ENCODE measurements at places on chromosomes 3 and 15. TPM values are rescaled to one million over a fixed set of nuclear protein-coding genes. Genes with fewer than 3 reads are reported as not detected.

MUC20 gene
- total RNA-seq, result 12.5 TPM

SOX14 gene
- not detected for total RNA-seq

GRCh38 chr3:139934613-139935015 is 371 bp upstream of the CLSTN2 start:
- DNase-seq, result no peak

PSTPIP1 gene
- total RNA-seq, result 225 TPM

DNA sequence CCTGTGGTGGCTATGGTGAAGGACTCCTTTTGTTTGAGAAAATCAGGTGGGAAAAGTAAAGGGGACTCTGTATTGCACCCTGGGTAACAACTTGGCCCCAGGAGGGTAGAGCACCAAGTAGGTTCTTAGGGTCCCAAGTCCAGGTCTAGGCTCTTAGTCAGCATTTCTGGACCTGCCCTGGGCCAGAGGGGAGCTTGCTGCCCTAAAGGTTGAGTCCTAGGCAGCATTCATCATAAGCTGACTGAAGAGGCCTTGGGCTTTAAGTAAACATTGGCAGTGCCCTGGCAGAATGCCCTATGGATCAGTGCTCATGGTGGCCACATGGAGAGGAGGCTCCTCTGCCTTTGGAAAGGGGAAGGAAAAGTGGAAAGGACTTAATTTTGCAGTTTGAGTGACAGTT is 268.5 kb upstream of the CTNNB1 start:
- no peak for DNase-seq

GRCh38 chr3:36525115-36525801 is 145.0 kb downstream of the STAC start:
- no peak for DNase-seq

GRCh38 chr3:113743006-113743630 is 2.9 kb downstream of the NAA50 start:
- no peak for DNase-seq

- DNase-seq, result no peak
These were observed 75.2 kb downstream of the ESYT3 start for GRCh38 chr3:138509586-138509985.

SPTBN5 gene
- 2.7 TPM for total RNA-seq

DNA sequence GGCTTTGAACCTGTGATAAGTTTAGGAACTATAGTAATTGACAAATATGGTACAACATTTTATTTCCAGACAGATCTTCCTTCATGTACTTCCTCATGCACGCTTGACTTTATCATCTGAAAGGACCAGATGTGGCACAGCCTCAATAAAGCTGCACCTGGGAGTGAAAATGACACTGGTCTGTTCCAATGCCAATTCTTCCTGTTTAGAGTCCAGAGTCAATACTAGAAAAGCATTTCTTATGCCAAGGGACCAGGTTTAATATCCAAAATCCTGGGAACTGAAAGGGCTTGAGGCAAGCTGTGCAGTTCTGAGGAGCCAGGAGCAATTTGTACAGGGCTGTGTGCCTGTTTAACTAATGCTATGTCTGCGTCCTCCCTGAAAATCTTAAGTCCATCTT is 15.3 kb downstream of the DPH6 start:
- DNase-seq, result no peak

RLBP1 gene
- total RNA-seq, result not detected

DNA sequence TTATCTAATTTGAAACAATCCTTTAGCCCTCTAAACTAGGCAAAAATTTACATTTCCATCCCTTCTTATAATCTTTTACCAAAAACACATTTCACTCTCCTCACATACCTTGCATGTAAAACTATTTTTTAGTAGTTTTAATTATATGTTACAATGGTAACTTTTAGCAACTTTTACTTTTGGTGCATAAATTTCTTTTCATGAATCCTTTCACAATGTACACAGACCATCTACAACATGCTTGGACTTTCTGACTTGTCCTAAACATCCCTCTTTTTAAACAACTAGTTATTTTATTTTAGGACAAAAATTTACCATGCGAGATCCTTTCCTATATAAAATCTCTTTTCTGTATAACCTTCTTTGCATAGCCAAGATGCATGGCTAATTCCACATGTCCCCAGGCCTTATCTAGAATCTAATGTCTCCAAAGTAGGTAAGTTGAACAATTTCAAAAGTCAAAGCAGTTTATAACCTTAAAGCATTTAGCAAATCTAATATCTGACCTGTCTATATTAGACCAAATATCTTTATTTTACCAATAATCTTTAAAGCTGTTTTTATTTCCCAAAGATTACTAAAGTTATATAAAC is 14.4 kb upstream of the ALDH1L1 start:
- no peak for DNase-seq

- DNase-seq, result no peak
These were observed 234.7 kb downstream of the PLCL2 start for GRCh38 chr3:17119201-17120072.

GRAMD2A gene
- not detected for total RNA-seq

DNA sequence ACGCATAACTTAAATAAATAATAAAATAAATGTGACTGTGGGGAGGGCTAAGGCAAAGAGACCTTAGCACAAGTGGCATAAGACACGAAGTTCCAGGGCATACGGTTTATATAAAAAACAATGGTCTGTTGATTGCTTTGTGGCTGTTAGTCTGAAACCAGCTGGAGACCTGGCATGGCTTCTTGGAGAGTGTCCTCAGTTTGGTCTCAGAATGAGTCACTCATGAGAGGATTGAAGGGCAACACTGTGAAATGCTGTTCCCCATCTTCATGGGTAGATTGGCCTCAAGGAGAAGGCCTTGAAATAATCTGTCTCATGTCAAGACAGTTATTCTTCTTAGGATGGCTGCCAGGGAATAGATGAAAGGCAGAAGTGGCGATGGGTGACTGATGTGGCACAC is 62.2 kb downstream of the SOX2 start:
- no peak for DNase-seq

STRIT1 gene
- total RNA-seq, result not detected

DNA sequence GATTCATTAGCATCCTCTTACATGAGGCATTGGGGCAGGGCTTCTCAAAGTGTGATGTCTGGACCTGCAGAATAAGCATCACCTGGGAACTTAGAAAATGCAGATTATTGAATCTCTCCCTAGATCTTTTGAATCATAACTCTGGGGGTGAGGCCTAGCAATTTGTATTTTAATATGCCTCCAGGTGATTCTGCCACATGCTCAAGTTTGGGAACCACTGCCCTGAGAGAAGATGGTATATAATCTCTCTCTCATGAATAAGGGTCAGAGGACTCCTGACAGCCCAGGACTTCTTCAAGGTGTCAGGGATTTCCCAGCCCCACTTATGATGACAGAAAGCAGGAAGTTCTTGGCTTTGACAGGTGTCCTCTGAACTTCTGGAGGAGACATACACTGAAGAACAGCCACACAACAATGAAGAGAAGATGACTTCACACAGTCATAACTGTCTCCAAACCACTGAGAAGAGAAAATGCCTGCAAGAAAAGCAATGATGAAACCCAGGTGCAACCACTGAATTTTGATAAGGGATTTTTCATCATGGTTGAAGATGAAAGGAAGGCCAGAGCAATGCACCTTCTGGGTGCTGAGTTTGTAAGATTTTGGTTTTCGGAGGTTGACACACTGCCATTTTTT is 211.9 kb upstream of the MRPL3 start:
- DNase-seq, result no peak

Measured in CD4-positive, alpha-beta memory T cell (primary cell).